ENCODE measurements at places on chromosomes 7 and 10.

- H3K36me3 ChIP-seq = no peaks in the 10 kb centered on the region
- H3K4me1 ChIP-seq = no peaks in the 10 kb centered on the region
- peak overlapping the region; percentile 72 for H3K27ac ChIP-seq
- DNase-seq = peak; percentile 90
- no peaks in the 10 kb centered on the region for H3K27me3 ChIP-seq
- no peak overlapping the region for H3K4me3 ChIP-seq
Measured at GRCh38 chr10:63554657-63555056, 33.5 kb downstream of the REEP3 start.

DNA sequence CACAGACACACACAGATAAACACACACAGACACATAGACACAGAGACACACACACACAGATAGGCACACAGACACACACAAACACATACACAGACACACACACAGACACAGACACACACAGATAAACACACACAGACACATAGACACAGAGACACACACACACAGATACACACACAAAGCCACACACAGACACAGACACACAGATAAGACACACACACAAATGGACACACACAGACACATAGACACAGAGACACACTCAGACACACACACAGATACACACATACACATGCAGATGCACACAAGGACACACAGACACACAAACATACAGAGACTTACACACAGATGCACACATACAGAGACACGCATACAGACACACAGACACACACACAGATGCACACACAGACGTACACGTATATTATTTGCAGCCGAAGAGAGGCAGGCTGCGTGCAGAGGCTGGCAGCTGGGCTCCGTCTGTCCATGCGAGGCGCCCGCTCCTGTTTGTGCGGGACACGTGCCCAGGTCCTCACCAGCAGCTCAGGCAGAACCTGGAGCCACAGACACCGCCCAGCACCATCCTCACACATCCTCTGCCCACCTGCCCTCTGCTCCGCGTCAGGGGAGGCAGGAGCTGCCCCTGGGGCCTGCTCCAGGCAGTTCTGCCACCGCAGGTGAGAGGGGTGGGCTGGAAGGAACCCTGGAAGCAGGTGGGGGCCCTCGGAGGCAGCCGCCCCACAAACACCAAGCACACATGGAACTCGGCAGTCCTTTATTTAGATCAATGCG, 1.2 kb downstream of the CALML5 start:
- no peaks in the 10 kb centered on the region for H3K36me3 ChIP-seq
- H3K4me1 ChIP-seq = no peaks in the 10 kb centered on the region
- no peak overlapping the region for H3K4me3 ChIP-seq
- H3K27ac ChIP-seq = no peak overlapping the region

DNA sequence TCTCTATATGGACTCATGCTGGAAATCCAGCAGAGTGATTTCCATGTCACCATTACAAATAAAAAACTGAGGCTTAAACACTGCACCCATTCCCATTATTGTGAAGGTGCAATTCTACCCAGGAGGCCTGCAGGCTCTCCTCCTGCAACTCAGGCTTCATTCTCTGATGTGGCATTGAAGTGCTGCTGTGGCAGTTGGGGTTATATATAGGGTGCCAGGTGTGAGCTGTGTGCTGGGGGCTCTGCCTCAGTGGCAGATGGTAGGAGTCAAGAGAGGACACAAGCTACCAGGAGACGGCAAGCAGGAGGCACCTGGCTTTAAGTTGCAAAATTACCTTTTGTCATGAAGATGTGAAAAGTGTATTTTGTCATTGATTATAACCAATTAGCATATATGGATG, 21.3 kb downstream of the ZNF107 start:
- no peaks in the 10 kb centered on the region for H3K27me3 ChIP-seq
- no peak overlapping the region for H3K4me3 ChIP-seq
- no peak overlapping the region for H3K27ac ChIP-seq
- DNase-seq = no peak

DNA sequence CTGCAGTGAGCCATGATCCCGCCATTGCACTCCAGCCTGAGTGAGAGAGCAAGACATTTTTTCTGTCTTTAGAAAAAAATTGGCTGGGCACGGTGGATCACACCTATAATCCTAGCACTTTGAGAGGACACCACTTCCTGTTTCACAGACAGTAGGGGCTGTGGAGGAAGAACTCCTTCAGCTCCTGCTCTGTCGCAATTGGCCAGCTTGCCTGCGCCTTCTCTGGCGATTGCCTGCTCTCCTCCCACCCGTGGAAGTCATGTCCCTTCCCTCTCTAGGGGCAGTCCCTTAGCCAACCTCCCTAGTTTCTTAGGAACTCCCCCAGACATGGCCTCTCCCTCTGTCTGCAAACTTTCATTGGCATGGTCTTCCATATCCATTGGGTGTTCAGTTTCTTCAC, 8.7 kb downstream of the PDSS1 start:
- H3K27me3 ChIP-seq = no peaks in the 10 kb centered on the region
- H3K4me1 ChIP-seq = peaks cover 8% of the 10 kb centered on the region
- H3K4me3 ChIP-seq = no peak overlapping the region
- H3K27ac ChIP-seq = no peak overlapping the region
- DNase-seq = no peak

GRCh38 chr7:129829737-129830631, 122.8 kb downstream of the UBE2H start:
- H3K4me1 ChIP-seq = peaks cover 43% of the 10 kb centered on the region
- peaks cover 32% of the 10 kb centered on the region for H3K36me3 ChIP-seq
- peak overlapping the region; percentile 100 for H3K27ac ChIP-seq
- DNase-seq = peak; percentile 81

DNA sequence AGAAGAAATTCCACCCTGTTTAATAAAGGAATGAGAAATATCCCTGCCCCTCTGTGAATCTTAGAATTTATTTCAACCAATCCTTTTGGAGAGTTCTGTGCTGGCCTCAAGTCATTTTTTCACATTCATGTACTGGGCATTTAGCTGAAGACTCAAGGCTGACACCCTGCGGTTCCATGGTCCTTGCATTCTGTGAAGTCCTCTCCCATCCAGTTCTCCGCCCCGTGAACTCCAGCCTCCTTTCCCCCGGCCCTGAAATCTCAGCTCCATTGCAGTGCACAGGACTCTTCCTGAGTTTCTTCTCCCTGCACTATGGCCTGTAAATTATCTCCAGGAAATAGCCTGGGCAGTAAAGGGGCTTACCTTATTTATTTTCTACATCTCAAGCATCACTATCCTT, 183.0 kb upstream of the KCND2 start:
- no peaks in the 10 kb centered on the region for H3K4me1 ChIP-seq
- H3K27ac ChIP-seq = no peak overlapping the region
- H3K36me3 ChIP-seq = no peaks in the 10 kb centered on the region

DNA sequence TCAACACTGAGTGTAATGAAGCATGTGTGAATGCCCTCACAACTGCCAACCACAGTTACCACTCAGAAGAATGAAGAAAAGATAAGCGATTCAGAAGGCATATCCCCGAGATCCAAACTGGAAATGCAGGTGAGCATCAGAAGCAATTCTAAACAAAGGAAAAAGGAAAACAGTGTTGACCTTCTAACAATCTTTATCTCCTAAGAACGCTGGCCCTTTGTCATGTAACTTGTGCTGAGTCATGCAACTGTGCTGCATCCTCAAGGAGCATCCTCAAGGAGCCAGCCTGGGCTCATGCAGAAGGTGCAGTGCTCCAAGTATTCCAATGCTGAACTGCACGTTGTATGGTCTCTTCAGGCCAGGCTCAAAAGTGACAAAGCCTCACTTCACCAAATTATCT, 30.6 kb downstream of the SEC61G start:
- H3K36me3 ChIP-seq = no peaks in the 10 kb centered on the region
- H3K27ac ChIP-seq = no peak overlapping the region
- no peaks in the 10 kb centered on the region for H3K27me3 ChIP-seq
- H3K4me3 ChIP-seq = no peak overlapping the region
- H3K4me1 ChIP-seq = no peaks in the 10 kb centered on the region

DNA sequence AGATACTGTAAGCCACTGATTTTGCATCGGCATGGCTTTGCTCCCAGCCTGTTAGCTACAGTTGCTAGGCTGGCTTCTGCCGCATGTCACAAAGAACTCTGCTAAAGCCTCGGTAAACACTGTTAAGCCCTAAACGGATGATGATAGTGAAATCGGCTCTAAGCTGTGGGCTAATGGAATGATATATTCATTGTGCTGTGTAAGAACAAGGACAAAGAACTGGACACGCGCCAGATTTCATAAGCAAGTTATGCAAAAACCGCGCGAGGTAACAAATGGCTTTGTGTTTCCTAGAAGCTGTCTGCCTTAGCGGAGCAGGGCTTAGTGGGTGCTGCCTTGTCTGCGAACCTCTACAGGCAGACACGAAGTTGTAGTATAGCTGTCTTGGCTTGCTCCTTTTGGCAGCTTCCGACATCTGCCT, 331.3 kb upstream of the COBL start:
- DNase-seq = no peak
- H3K36me3 ChIP-seq = no peaks in the 10 kb centered on the region
- no peaks in the 10 kb centered on the region for H3K4me1 ChIP-seq
- no peaks in the 10 kb centered on the region for H3K27me3 ChIP-seq

GRCh38 chr7:26685606-26686005, 178.8 kb downstream of the SKAP2 start:
- H3K27ac ChIP-seq = no peak overlapping the region
- no peaks in the 10 kb centered on the region for H3K4me1 ChIP-seq
- no peaks in the 10 kb centered on the region for H3K27me3 ChIP-seq

DNA sequence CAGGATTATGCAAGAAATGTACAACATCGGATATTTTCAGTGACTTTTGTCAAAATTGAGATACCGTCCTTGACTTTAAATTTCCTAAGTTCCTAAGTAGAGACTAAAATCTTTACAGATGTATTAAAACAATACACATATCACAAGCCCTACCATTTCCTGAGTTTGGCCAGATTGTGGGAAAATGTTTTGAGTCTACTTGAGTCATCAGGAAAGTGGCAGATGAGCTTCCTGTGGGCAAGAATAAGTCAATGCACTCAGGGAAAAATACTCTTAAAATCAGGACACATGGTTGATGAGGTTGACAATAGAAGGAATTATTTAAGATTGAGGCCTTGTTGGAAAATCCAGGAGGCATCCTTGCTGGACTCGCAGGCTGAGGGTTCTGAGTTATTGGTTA, 162.5 kb downstream of the SNX10 start:
- no peak overlapping the region for H3K27ac ChIP-seq
- H3K36me3 ChIP-seq = no peaks in the 10 kb centered on the region
- no peak overlapping the region for H3K4me3 ChIP-seq
- peak; percentile 9 for DNase-seq

DNA sequence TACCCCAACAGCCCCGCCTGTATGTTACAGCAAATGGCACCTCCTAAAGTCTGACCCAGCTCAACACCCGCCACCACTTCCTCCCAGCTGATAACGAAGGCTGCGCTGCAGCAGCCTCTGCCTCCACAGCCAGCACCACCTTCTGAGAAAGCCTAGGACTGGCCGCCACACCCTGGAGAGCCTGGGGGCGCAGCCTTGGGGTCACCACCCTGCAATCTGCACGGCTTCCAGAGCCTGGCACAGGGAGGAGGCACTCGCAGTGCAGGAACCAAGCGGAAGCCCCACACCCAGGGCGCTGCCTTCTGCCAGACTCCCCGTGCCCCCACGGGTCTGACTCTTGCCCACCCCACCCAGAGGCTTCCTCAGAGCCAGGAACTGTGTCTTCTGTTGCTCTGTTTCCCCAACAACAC, 112.5 kb downstream of the MAD1L1 start:
- H3K4me3 ChIP-seq = no peak overlapping the region
- no peak overlapping the region for H3K27ac ChIP-seq
- no peak for DNase-seq
- H3K27me3 ChIP-seq = no peaks in the 10 kb centered on the region
- peaks cover 50% of the 10 kb centered on the region for H3K4me1 ChIP-seq

DNA sequence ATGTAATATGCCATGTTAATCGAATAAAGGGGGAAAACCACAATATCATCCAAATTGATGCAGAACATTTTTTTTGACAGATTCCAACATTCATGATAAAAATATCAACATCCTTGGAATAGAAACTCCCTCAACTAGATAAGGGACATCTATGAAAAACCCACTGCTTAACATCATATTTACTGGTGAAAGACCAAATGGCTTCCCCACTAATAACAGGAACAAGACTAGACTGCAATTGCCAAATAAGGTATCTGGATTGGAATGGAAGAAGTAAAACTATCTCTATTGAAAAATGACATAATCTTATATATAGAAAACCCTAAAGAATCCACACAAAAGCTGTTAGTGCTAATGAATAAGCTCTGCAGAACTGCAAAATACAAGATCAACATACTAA, 27.8 kb downstream of the SMURF1 start:
- H3K36me3 ChIP-seq = peaks cover 4% of the 10 kb centered on the region
- no peak for DNase-seq
- H3K27ac ChIP-seq = no peak overlapping the region

DNA sequence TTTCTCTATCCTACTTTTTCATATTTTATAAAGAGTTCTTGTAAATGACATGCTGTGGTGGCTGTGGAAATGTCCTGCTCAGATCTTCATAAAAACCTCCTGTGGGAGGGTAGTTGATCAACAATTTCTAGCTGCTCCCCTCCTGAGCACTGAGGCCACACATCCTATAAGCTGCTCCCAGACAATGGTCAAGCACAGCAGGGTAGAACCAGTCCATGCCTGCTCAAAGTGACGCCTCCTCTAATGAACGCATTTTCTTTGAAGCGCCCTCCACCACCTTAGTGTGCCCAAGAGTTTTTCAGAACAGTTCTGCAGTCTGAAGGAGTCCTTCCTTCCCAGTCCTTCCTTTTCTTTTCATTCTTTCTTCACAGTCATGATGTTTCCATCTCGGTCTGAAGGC, 298.6 kb upstream of the CACNA2D1 start:
- H3K27ac ChIP-seq = no peak overlapping the region
- no peak for DNase-seq
- no peaks in the 10 kb centered on the region for H3K36me3 ChIP-seq
- H3K4me1 ChIP-seq = peaks cover 3% of the 10 kb centered on the region
- H3K27me3 ChIP-seq = no peaks in the 10 kb centered on the region

DNA sequence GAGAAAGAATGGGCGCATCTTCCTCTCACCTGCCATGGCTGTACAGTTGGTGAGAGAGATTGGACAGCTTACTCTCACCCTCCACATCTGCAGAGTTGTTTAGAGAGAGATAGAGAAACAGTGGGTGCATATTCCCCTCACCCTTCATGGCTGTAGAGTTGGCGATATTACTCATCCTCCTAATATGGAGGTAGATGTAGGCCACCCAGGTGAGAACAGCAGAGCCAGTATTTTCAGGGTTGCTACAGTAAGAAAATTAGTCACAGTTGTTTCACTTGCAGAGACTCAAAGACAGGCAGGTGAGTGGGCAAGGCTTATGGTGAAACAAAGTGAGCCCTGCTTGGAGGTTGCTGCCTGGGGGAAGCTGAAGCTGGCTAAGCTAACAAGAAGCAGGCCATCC, 65.0 kb upstream of the PFKP start:
- DNase-seq = no peak
- H3K27me3 ChIP-seq = peaks cover 18% of the 10 kb centered on the region

All from mesenchymal stem cell (in vitro differentiated cells and primary cell).